CD8-positive, alpha-beta memory T cell (primary cell): ENCODE measurements at places on chromosomes 7 and 10. TPM values are rescaled to one million over a fixed set of nuclear protein-coding genes. Genes with fewer than 3 reads are reported as not detected.

DNA sequence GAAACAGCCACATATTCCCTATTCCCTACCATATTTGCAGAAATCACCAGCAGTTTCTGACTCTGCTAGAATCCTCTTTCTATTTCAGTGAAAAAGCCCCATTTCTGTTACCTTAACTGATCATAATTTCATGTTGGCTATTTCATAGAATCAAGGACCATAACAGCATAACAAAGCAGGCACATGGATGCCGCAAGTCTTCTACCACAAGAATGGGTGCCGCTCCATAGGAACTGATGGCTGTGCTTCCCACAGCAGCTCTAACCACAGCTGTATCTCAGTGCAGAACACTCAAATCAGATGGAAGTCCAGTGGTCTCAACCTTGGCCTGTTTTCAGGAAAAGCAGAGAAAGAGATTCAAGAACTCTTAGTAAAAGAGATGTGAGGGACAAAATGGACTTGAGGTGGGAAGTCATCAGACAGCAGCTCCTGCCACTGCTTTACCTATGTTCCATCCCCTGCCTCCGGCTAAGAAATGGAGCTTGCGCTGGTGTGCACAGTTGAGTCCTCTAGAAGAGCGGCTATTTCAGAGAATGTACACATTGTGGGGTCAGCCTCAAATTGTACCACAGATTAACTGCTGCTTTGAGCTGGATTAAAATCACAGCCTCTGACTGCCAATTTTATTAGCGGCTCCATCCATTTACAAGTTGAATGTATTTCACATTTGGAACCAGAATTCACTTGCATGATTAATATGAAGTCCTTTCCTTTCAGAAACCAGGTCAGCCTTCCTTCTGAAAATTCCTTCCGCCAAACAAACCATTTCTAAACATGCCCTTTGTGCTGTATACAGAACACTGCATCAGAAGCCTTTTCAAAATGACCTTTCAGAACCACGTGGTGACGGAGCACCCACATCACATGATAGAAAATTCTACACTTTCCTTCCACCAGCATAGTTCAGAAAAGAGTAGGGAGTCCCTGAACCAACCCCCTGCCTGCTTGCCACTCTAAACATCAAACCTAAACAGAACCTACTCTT is 7.7 kb downstream of the PTPRN2 start:
- no peak overlapping the region for H3K4me3 ChIP-seq
- H3K27me3 ChIP-seq, result peaks cover 15% of the 10 kb centered on the region
- no peak overlapping the region for H3K27ac ChIP-seq
- no peaks in the 10 kb centered on the region for H3K36me3 ChIP-seq
- no peak for DNase-seq

CRYGN gene
- not detected for total RNA-seq

DNA sequence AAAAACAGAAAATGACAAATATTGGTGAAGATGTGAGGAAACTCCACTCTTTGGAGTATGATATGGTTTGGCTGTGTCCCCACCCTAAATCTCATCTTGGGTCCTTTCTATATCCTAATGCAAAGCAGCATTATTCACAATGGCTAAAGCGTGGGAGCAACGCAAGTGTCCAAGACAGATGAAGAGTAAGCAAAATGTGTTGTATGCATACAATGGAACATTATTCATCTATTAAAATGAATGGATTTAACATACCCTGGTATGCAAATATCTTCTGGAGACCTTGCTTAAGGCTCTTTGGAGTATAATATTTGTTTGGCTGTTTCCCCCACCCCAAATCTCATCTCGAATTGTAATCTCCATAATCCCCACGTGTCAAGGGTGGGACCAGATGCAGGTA is 839.8 kb upstream of the POM121L12 start:
- no peaks in the 10 kb centered on the region for H3K36me3 ChIP-seq
- no peak for DNase-seq
- H3K4me1 ChIP-seq, result no peaks in the 10 kb centered on the region
- H3K4me3 ChIP-seq, result no peak overlapping the region
- H3K27ac ChIP-seq, result no peak overlapping the region

DNA sequence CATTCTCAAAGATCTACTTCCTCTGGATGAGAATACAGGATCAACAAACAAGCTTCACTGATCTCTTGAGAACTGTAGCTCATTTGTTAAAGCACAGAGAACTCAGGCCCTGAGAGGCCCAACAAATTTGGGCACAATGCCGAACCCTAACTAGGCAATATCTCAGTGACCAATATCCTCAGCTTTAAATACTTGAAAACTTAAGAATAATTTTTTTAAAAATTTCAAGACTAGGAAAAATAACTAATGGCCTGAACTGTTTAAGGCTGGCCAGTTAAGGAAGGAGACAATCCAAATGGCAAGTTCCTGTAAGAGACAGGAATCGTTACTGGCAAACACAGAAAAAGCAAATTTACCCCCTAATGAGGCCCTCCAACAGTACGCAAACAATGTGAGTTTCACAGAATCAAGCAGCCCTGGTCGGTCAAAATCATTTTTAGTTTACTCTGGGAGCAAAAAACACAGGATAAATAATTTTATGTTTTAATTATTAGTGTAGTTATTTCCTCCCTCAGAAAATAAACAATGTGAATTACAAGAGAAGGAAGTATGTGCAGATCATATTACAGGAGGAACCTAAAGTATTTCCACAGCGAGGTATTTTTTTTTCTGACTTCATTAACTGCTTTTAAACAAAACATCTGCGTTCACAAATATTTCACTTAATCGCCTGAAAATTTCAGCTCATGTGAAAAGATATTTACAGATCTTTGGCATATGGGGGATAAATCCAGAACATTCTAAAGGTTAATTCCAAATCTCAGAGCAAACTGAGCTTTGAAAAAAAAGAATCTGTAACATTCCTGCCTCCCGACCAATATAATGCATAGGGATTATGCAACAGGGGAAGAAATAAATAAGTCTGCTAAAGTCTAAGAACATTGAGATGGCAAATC is 39.5 kb downstream of the NT5C2 start:
- H3K4me1 ChIP-seq, result no peaks in the 10 kb centered on the region
- H3K27me3 ChIP-seq, result no peaks in the 10 kb centered on the region
- no peak overlapping the region for H3K4me3 ChIP-seq
- H3K36me3 ChIP-seq, result no peaks in the 10 kb centered on the region
- no peak for DNase-seq

EBLN1 gene
- not detected for total RNA-seq

DNA sequence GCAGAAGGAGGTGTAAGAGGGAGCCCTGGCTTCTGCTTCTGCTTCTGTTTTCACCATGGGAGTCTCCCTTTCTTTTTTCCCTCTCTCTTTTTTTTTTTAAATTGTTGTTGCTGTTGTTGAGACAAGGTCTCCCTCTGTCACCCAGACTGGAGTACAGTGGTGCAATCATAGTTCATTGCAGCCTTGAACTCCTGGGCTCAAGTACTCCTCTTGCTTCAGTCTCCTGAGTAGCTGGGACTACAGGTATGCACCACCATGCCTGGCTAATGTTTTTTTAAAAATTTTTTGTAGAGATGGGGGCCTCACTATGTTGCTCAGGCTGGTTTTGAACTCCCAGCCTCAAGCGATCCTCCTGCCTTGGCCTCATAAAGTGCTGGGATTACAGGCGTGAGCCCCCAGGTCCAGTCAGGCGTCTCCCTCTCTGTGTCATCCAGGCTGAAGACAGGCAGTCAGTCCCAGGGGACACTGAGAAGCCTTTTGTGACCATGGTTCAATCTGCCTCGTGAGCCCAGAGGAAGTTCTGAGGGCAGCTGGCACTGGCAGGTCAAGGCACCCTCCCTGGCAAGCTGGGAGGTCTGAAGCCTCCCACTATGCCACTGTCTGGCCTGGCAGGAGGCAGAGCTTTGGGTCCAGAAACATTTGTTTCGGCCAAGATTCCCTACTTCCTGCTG is 33.6 kb upstream of the NPFFR1 start:
- no peaks in the 10 kb centered on the region for H3K27me3 ChIP-seq
- DNase-seq, result no peak
- no peaks in the 10 kb centered on the region for H3K36me3 ChIP-seq
- H3K27ac ChIP-seq, result no peak overlapping the region
- H3K4me1 ChIP-seq, result no peaks in the 10 kb centered on the region

DNA sequence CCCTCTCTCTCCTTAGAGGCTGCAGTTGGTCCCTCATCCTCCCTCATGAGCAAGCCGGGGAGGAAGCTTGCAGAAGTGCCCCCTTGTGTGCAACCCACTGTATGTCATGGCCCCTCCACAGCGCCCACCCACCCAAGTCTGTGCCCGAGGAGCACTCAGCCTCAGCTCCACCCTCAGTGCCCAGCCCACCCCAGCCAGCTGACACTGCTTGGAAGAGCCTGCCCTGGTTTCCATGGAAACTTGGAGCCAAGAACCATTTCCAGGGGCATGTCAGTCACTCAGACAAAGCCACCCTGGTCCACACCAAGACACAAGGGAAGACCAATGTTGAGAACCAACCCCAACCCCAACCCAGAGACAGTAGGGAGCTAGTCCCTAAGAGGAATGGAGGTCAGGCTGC is 79.5 kb downstream of the PAX2 start:
- peaks cover 37% of the 10 kb centered on the region for H3K27me3 ChIP-seq
- peaks cover 25% of the 10 kb centered on the region for H3K4me1 ChIP-seq
- no peak overlapping the region for H3K27ac ChIP-seq
- DNase-seq, result no peak
- no peaks in the 10 kb centered on the region for H3K36me3 ChIP-seq

- no peak for DNase-seq
- no peaks in the 10 kb centered on the region for H3K36me3 ChIP-seq
- no peak overlapping the region for H3K4me3 ChIP-seq
- H3K27ac ChIP-seq, result no peak overlapping the region
These were observed 19.7 kb upstream of the SIRT1 start for GRCh38 chr10:67864607-67865371.

GAD2 gene
- not detected for total RNA-seq

GRCh38 chr10:114389426-114389825 is 14.9 kb downstream of the AFAP1L2 start:
- H3K4me3 ChIP-seq, result no peak overlapping the region
- no peaks in the 10 kb centered on the region for H3K27me3 ChIP-seq
- H3K36me3 ChIP-seq, result no peaks in the 10 kb centered on the region
- no peak for DNase-seq

SPDYE1 gene
- not detected for total RNA-seq

GRCh38 chr10:122852261-122852660 is 6.6 kb upstream of the CUZD1 start:
- H3K36me3 ChIP-seq, result peaks cover 10% of the 10 kb centered on the region
- no peak for DNase-seq
- no peaks in the 10 kb centered on the region for H3K27me3 ChIP-seq
- H3K27ac ChIP-seq, result no peak overlapping the region

DNA sequence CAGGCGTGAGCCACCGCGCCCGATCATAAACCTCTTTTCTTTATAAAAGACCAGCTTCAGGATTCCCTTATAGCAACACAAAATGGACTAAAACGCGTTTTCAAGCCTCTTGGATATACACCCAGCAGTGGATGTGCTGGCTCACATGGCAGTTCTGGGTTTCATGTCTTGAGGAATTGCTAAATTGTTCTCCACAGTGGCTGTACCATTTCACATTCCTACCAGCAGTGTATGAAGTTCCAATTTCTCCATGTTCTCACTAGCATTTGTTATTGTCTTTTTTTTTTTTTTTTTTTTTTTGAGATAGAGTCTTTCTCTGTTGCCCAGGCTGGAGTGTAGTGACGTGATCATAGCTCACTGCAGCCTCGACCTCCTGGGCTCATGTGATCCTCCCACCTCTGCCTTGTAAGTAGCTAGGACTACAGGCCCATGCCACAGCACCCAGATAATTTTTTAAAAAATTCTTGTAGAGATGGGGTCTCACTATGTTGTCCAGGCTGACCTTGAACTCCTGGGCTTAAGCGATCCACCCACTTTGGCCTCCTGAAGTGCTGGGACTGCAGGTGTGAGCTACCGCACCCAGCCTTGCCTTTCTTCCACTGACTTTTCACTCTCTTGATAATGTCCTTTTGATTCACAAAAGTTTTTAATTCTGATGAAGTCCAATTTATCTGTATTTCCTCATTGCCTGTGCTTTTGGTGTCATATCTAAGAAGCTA is 17.4 kb downstream of the TECPR1 start:
- H3K4me3 ChIP-seq, result no peak overlapping the region
- peaks cover 17% of the 10 kb centered on the region for H3K36me3 ChIP-seq
- DNase-seq, result no peak
- no peaks in the 10 kb centered on the region for H3K27me3 ChIP-seq
- no peaks in the 10 kb centered on the region for H3K4me1 ChIP-seq
- no peak overlapping the region for H3K27ac ChIP-seq

DNA sequence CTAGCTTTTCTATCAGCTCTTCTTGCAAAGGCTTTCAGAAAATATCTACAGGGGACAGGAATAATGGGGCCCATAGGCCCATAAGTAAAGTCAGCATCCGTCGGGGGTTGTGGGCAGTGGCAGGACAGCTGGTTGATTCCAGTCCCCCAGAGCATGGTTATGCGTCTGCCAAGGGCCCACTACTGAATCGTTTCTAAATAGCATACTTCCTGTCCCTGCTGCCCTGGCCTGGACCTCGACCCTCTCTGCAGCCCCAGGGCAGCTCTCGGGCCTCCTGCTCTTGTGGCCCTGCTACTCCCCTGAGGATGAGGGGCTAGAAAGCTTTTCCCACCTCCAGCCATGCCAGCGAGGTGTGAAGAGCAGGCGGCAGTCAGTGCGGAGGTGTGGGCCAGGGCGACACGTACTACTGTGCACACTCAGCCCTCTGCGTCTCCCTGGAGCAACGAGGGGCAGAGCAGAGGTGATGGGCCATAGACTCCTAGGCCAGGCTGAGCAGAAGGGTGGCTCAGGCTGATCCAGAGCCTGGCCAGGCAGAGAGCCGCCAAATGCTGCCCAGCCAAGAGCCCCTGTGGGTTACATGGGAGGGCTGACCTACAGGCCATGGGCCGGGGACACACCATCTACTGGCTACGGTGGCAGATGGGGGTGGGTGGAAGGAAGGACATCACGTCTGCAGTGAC is 4.7 kb upstream of the OPN4 start:
- H3K27ac ChIP-seq, result no peak overlapping the region
- no peaks in the 10 kb centered on the region for H3K4me1 ChIP-seq
- no peak for DNase-seq

MRLN gene
- not detected for total RNA-seq

DNA sequence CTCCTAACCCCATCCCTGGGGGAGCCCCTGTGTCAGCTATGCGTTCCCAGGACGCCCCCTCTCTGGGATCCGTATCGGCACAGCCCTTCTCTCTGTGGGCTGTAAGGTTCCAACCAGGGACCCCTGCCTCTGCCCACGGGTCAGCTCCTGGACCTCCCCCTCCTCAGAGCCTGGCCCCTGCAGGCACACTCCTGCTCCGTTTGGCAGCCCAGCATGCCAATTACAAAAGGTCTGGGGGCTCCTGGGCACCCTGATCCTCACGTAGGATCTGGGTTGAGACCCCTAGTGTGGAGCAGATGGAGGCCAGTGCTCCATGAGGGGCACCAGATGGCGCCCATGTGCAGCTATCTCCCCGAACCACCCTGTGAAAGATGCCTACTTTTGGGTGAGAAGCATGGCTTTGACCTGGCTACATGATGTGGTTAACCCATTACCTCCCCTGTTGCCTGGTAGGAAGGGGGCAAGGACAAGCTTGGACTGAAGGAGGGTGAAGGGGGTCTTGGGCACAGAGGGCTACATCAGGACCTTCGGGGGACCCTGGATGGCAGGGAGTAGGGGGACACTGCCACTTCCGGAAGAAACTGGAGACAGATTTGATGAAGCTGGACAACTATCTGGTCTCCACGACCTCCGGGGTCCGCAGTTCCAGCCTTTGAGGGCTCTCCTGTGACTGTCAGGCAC is 9.0 kb downstream of the TACR2 start:
- H3K4me3 ChIP-seq, result no peak overlapping the region
- no peak overlapping the region for H3K27ac ChIP-seq
- peaks cover 15% of the 10 kb centered on the region for H3K4me1 ChIP-seq
- H3K36me3 ChIP-seq, result no peaks in the 10 kb centered on the region
- no peaks in the 10 kb centered on the region for H3K27me3 ChIP-seq

CRHR2 gene
- not detected for total RNA-seq

CTBP2 gene
- 1.8 TPM for total RNA-seq

CNTNAP2 gene
- total RNA-seq, result not detected
